ENCODE measurements at places on chromosomes 12 and 14. TPM values are rescaled to one million over a fixed set of nuclear protein-coding genes. Genes with fewer than 3 reads are reported as not detected.
A peak's percentile ranks its signal among the peaks of the same experiment; 100 is the strongest.

- no peak for DNase-seq
Observed at GRCh38 chr12:121465921-121466793, 66.2 kb downstream of the RNF34 start.

DNA sequence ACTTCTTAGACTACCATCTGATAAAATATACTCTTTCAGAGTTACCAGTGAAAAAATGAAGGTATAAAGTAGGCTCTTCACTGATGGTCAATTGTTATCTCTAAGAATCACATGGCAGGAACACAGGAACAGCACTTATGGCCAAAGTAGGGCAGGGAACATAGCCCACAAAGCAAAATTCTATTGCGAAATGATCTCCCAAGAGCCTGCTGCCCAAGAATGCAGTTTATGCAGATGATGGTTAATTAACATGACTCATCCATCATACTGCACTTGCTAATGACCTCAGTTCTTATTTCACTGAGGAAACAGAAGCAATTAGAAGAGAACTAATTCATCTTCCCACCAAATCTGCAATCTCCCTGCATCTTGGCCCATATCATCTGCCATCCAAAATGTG is 133.8 kb downstream of the SLC2A13 start:
- no peak for DNase-seq

- no peak for DNase-seq
Observed at GRCh38 chr14:36091096-36091495, 85.4 kb downstream of the PTCSC3 start.

DNA sequence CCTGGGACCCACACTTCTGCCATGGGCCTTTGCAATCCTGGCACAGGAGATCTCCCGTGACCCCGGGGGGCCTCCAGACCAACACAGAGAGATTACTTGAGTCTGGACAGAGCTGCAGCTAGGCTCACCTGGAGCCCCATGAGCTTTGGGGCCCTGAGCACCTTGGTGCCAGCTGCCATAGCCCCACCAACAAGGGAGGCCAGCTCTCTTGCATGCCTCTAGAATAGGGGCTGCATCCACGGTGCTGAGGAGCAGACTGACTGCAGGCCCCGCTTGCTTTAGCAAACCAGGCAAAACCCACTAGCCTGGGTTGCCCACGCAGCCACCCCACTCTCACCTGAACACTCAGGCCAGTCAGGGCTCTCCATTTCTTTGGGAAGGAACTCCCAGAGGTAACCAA is 3.7 kb upstream of the OR4N2 start:
- DNase-seq = no peak

- no peak for DNase-seq
Observed at GRCh38 chr14:32313844-32314376, 15.2 kb upstream of the AKAP6 start.

DNA sequence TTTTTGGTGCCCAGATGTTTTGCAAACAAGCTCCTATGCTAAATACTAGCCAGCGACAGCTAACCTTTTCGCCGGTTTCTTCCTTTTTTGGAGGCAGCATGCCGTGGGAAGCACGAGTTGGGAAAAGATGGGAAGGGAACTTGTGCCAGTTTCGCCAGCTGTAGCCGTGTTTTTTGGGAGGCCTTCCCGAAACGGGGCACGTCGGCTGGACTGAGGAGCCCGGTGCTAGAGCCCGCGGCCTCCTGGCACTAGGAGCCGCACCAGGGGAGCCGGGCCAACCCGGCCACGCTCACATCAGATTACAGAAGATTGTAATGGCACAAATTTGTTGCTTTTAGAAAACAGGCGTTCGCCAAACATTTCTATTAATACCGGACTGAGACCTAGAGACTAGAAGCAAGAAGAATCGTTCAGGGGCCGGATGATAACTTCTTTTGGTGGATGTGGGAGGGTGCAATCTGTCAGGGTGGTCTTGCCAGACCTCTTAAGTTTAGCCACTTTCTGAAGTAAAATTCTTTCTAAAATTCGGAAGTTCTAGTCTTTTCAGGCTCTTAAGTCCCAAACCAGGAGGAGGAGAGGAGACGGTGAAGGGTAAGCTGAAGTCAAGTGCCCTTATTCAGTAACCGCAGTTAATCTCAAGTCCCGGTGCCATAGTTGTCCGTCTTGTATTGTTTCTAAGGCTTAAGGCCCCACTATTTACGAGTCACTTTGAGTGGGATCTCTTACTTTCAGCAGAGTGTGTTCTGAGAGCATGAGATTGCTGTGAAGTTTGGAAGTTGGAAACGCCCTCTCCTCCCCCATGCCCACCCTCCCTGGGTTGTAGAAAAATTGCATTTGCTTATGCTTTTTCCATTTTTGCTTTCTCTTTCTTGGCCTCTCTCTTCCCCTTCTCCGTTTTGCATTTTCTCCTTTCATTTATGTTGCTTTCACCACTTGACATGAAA is 1.3 kb downstream of the RASSF3 start:
- peak; percentile 70 for DNase-seq

DNA sequence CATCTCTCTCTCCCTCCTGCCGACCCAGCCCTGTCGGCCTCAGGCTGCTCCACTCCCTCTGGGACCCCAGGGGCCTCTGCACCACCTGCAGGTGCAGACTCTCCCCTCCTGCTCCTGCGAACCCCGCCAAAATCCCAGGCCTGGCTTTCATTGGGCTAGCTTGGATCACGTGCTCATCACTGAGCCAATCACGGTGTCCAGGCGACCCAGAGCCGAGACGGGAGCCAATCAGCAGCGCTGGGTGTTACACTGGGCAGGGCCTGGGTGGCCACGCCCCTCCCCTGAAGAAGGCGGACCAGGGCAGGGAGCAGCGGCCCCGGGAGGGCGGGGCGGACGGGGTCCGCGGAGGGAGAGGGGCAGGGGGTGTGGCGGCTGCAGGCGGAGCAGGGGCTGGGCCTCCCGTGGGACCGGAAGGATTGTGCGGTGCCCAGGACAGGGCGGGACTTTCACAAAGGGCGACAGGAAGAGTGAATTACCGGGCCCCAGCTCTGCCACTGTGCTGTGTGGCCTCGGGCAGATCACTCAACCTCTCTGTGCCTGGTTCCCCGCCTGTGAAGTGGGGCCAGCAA is 66.6 kb upstream of the FBRSL1 start:
- DNase-seq = no peak

DNA sequence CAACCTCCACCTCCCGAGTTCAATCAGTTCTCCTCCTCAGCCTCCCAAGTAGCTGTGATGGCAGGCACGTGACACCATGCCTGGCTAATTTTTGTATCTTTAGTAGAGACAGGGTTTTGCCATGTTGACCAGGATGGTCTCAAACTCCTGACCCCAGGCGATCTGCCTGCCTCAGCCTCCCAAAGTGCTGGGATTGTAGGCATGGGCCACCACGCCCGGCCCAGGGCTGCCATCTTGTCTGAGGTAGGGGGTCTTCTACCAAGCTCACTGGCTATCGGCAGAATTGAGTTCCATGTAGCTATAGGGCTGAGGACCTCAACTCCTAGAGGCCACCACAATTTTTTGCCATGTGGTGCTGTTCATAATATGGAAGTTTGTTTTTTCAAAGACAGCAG is 115.6 kb downstream of the EGLN3 start:
- DNase-seq = no peak

DNA sequence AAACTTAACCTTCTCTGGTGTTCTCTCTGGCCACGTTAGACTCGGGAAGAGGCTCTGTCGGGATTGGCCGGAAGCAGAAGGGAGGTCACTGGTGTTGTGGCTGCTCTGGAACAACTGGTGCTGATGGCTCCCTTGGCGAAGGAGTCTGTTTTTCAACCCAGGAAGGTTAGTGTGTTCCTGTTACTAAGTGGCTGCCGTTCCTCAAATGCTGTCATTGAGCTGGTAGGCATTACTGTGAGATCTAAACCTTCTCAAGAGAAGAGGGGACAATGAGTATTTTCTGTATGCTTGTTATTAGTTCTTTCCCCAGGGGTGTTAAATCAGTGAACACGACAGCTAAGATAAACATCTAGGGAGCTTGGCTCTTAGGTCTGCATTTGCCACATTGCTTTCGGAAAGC is 18.3 kb downstream of the POP5 start:
- no peak for DNase-seq

DNA sequence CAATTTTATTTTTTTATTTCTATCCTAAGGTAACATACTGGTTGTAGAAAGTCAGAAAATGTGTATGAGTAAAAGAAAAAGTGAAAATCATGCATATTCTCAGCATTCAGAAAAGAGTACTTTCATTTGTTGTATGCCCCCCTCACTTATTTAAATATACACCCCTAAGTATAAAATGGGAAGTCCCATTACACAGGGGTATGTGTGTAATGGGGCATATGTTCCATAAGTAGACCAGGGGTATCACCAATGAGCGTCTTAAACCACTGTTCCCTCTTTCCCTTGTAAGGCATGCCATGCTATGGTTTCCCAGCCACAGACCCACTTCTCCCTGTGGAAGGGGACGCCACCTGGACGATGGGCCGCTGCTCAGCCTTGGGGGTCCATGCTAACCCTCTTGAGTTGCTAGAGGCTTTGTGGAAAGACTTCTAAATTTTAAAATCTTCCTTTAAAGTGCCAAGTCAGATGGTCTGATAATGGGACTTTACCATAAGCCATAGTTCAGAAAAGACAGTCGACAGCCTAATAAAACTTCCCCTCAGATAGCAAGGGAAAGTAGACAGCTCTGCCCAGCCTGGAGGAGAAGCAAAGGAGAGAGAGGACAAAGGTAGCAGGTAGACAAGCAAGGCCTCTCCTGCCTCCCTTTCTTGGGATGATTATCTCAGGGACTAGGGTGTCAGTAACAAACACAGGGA is 118.2 kb downstream of the ZFP36L1 start:
- DNase-seq = no peak

The GALNT16 gene
- 101 TPM for total RNA-seq

Data from Right ventricle myocardium superior (tissue), 1 donor.